Activated naive CD4-positive, alpha-beta T cell treated with anti-CD3 and anti-CD28 coated beads, Interleukin-2, amount 50 U/mL, for 72 hours (primary cell): ENCODE measurements at places on chromosomes 13 and 19.

DNA sequence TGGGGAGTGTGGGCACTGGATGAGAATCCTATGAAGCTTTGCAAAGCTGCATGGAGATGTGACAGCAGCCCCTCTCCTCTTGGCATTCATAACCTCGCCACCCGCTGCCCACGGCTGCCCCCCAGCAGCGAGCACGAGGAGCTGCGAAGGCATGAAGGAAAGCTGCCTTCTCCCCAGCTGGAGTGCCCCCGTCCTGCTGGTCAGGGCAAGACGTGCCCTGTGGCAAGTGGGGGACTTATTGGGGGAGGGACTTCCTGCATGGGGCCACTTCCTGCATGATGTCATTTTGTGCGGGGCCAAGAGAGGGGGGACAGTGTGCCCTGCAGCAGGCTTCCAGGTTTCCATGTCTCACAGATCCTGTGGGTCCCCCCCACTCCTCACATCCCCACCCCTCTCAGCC lies 85.9 kb downstream of the TSHZ3 start:
- no peak for DNase-seq

GRCh38 chr19:38079926-38080380 lies 144.1 kb downstream of the DPF1 start:
- DNase-seq: peak; percentile 18

- no peak for DNase-seq
Observed at GRCh38 chr19:7450243-7451223, 38.3 kb downstream of the PEX11G start.

DNA sequence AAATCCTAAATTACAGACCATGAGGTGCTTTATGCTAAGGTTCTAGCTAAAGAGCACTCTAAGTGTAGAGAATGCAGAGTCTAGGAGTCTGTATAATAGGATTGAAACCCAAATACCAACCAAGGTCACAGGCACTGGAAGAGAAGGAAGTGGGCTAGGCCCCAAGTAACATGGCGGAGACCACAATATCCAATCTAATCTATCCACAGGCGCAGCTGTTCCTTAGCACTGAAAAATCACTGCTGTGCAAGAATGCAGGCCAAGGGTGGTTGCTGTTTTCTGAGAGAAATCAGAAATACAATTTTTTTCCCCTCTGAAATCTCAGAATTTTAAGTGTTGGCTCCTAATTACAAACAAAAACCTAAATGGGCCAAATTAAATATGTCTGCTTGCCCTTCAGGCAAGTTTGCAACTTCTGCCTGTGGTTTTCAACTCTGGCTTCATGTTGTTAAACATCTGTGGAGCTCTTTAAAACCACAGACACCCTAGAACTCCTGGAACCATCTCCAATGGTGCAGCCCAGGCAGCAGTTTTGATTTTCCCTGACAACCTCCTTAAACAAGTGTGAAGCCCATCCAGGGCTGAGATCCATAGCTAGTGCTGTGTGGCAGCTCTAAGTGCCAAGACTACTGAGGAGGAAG lies 6.1 kb downstream of the RANBP3 start:
- no peak for DNase-seq
